ENCODE measurements at places on chromosomes 5 and 9.

DNA sequence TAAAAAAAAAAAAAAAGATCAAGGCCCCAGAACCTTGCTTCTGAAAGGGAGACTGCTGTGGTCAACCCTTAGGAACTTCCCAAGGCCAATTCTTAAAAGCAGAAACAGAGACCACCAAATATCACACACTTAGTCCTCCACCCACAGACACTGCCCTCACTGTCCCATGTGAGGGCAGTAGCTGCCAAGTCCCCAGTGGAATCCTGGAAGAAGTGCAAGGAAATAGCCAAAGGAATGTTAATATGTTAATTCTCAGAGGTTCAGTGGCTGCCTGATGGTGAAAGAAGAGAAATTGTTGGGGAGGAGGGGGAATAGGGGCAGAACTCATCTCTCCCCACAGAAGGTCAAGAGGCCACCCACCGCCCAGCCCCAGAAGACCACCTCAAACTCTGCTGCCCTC is 23.1 kb downstream of the FSTL4 start:
- no peak for DNase-seq

GRCh38 chr5:148374690-148375360 is 8.9 kb upstream of the FBXO38 start:
- no peak for DNase-seq

DNA sequence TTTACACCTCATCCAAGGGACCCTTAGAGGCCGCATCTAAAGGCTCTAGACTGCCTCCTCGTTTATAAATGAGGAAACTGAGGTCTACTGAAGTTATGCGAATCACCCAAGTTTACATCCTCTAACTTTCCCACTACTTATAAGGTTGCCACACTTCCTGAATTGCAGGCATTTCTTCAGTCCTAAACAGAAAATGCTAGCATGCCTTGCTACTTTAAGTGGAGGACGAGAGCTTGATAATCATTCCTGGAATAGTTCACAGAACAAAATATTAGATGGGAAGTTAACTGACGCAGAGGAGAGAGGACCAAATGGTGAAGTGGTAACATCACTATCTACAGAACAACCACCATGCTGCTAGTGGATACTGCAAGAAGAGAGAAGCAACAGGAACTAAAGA is 85.8 kb downstream of the GNAQ start:
- DNase-seq = no peak

GRCh38 chr9:18703901-18704379 is 230.0 kb downstream of the ADAMTSL1 start:
- no peak for DNase-seq

DNA sequence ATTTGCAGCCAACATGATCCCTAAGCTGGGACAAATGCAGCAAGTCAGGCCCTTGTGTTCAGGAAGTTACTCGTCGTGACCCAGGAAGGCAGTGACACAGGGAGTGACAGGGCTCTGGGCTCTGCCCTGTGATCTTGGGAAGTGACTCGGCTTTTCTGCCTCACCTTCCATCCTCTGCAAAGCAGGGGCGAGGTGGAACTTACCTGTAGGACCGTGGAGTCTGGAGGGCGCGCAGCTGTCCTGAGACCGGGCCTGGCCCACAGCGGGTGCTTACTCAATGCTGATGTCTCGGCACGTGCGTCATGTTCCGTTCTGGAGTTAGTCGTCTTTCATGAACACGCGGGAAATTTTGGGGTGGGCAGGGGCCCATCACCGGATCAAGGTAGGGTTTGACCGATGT is 22.8 kb upstream of the LPCAT1 start:
- no peak for DNase-seq

Data from stimulated activated naive CD4-positive, alpha-beta T cell (primary cell).